ENCODE measurements at places on chromosomes 6 and 20.

DNA sequence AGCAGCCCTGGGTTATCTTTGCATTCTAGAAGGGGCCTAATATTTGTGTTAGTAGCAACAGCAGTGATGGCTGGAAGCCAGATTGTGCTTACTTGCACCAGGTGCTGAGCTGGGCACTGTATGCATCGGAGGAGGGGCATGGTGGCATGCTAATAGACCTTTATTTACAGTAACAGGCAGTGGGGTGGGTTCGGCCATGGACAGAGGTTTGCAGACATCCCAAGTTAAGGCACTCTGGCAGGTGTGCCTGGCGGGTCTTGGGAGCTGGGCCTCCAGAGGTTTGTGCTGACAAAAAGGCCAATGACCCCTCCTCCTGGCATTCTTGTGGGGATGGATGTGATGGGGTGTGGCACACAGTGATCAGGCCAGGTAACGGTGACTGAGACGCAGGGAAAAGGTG lies 39.0 kb upstream of the CD93 start:
- DNase-seq: no peak

DNA sequence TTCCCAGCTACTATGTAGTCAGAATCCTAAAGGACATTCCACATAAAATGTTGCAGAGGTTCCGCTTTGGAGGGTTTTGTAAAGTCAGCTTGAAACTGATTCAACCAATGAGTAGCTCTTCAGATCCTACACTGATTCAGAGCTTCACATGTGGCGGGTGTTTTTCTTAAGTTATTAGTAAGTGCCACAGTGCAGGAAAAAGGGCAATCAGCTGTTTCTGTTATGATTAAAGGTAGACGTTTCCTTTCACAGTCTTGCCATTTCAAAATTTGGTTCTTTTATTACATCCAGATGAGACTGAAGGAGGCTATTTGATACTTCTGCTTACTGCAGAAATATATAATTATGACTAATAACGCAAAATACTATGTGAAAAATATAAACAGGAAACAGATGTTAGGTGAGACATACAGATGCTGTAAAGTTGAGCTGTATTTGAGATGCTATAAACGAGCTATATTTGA lies 443.9 kb downstream of the CDKAL1 start:
- DNase-seq: no peak

DNA sequence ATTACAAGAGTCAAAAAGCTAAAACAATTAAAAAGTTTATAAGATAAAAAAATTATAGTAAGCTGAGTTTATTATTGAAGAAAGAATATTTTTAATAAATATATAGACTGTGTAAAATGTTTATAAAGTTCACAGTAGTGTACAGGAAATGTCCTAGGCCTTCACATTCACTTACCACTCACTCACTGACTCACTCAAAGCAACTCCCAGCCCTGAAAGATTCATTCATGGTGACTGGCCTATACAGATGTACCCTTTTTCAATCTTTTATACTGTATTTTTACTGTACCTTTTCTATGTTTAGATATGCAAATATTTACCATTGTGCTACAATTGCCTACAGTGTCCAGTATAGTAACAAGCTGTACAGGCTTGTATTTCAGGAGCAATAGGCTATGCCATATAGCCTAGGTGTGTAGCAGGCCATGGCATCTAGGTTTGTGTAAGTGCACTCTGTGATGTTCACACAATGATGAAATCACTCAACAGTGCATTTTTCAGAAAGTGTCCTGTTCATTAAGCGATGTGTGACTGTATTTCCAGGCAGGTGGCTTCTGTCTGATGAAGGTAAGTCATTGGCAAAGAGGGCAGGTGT lies 130.2 kb downstream of the BTBD3 start:
- no peak for DNase-seq

DNA sequence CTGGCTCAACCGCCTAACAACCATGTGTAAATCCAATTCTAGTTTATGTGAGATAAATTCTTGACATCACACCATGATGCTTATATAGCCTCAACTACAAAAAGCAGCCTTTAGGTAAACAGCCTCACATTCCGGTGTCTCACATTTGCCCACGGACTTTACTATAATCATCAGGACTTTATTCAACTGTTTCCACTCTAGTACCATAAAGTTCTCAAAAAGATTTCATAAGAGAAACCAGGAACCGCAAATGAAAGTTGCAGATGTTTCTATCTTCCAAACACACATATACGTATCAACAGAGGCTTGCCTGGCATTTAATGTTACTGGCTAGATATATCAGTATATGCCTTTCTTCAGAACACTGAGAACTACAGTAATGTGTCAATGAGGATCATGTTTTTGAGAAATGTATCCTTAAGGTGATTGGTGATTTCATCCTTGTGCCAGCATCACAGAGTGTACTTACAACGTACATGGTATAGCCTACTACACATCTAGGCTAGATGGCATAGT lies 80.0 kb downstream of the EPB41L2 start:
- no peak for DNase-seq

GRCh38 chr6:162974685-162975084 lies 246.9 kb downstream of the PACRG start:
- DNase-seq: no peak

All from stimulated activated effector memory CD8-positive, alpha-beta T cell treated with anti-CD3 and anti-CD28 coated beads, Interleukin-12 subunit alpha, Interleukin-12 subunit beta, amount 100 ng/mL, for 72 hours (primary cell).